ENCODE measurements at places on chromosomes 3 and 15. TPM values are rescaled to one million over a fixed set of nuclear protein-coding genes. Genes with fewer than 3 reads are reported as not detected.

TNNC1 gene
- total RNA-seq: 7.7 TPM

SYNPR gene
- 0.64 TPM for total RNA-seq

PTX3 gene
- 0.11 TPM for total RNA-seq

ROBO2 gene
- 2.0 TPM for total RNA-seq

BFSP2 gene
- total RNA-seq: not detected

PROK2 gene
- total RNA-seq: 1.4 TPM

FGF7 gene
- not detected for total RNA-seq

KIF15 gene
- total RNA-seq: 25.8 TPM

KCNMB3 gene
- total RNA-seq: 1.9 TPM

KBTBD13 gene
- total RNA-seq: not detected

KLHL40 gene
- not detected for total RNA-seq

ARL14 gene
- not detected for total RNA-seq

XXYLT1 gene
- total RNA-seq: 23.0 TPM

GRCh38 chr3:62571916-62572315, 198.6 kb upstream of the FEZF2 start:
- DNase-seq: no peak

DNA sequence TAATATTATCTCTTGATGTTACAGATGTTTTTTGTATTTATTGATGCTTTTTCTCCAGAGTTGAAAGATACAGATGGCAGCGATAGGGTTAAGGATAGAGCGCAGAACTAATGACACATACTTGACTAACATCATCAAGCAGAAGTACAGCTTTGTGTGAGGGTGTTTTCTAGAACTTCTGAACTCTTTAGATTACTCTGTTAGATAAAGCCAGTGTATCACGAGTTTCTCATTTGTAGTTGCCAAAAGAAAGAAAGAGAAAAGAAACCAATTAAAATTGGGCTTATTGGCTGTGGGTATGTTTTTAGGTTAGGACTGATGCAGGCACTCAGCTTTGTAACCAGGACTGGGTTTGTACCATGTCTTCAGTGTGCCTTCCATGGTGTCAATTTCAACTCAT, 6.6 kb upstream of the GPR171 start:
- no peak for DNase-seq

DNA sequence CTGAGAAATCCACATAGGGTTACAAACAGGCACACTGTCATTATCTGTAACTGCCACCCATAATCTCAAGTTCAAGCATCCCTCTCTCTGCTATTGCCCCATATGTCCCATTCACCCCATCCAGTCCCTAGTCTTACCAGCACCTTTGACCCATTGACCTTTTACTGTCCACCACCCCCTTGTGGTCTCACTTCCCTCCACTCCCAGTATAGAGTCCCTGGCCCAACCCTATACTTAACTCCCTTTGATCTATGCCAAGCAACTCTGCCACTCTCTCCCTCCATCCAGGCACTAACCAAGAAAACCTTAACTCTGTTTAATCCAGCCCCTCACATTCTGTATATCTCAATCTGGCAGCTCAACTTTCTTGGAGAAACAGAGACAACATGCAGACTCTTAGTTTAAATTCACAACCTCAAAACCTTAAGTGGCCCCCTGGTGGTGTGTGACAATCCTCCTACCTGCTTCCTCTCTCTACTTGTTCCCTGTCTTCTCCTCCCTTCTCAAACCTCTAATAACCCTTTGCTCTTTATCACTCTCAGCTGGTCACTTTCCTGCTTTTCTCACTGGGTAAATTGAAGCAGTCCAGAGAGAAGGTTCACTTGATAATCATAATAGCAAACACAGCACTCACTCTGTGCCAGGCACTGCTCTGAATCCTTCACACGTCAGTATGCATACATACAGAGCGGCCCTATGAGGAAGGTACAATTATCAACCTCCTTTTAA, 162.7 kb downstream of the STT3B start:
- DNase-seq: peak; percentile 50

DNA sequence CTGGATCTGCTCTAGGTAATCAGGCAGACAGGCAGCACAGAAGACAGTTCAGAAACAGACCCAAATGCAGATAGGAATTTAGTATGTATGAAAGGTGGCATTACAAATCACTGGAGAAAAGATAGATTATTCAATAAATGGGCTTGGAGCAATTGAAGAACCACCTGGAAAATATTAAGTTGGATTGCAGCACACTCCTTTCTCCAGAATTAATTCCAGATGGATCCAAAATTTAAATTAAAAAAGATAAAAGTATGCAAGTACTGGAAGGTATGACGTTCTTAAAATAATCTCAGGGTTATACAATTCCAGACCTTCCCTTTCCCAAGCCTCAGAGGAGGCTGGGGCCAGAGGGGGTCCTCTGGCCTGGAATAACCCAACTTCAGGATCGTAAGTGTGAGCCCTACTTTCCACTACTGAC, 32.5 kb downstream of the HRH1 start:
- no peak for DNase-seq

DNA sequence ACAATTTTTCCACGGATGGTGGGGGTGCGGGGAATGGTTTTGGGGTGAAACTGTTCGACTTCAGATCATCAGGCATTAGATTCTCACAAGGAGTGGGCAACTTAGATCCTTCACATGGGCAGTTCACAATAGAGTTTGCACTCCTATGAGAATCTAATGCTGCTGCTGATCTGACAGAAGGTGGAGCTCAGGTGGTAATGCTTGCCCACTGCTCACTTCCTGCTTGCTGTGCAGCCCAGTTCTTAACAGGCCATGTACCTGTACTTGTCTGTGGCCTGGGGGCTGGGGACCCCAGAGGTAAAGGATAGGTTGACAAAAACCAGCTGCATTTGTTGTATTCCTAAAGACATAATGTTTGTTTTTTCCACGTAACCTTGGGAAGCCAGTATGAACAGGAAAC, 16.0 kb downstream of the DZIP3 start:
- no peak for DNase-seq

GRCh38 chr3:30308131-30308530, 298.3 kb upstream of the TGFBR2 start:
- no peak for DNase-seq

- no peak for DNase-seq
Observed at GRCh38 chr3:129230311-129231019, 18.9 kb upstream of the COPG1 start.

- peak; percentile 51 for DNase-seq
Observed at GRCh38 chr3:123883701-123884202, 380 bp downstream of the MYLK start.

- DNase-seq: no peak
Observed at GRCh38 chr3:131151-131888, 65.2 kb upstream of the CHL1 start.

DNA sequence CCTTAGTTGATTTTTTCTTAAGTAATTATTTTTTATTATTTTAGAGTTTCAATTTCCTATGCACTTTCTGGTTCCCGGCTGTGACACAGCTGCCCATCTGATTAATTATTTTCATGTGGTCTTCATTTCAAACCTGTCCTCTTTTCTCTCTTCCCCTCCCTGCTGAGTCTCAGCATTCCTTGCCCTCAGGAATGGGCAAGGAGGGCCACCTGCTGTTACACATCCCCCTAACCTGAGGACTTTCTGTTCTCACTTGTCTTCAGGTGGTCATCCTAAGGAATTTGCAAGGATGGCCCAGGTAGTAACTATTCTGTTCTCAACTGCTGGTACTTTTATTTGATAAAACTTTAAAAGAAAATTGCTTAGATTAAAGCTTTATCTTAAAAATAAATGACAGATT, 545.0 kb downstream of the OTOL1 start:
- peak; percentile 55 for DNase-seq

GRCh38 chr15:58148633-58149445, 10.7 kb downstream of the AQP9 start:
- no peak for DNase-seq

GRCh38 chr3:170864525-170865208, 5.3 kb downstream of the RPL22L1 start:
- DNase-seq: no peak

GRCh38 chr3:112858410-112859069, 11.9 kb upstream of the CD200R1L start:
- DNase-seq: no peak

DNA sequence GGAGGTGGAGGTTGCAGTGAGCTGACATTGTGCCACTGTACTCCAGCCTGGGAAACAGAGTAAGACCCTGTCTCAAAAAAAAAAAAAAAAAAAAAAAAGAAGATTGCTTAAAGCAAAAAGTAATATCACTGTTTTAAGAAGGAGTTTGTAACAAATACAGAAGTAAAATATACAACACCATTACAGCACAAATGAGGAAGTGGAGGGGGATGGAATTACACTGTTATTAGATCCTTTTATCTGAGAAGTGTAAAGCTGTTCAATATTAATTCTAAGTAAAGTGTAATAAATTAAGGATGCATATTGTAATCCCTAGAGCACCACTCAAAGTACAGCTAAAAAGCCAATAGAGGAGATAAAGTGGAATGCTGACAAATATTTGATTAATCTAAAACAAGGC, 47.0 kb upstream of the SNRPA1 start:
- DNase-seq: no peak

DNA sequence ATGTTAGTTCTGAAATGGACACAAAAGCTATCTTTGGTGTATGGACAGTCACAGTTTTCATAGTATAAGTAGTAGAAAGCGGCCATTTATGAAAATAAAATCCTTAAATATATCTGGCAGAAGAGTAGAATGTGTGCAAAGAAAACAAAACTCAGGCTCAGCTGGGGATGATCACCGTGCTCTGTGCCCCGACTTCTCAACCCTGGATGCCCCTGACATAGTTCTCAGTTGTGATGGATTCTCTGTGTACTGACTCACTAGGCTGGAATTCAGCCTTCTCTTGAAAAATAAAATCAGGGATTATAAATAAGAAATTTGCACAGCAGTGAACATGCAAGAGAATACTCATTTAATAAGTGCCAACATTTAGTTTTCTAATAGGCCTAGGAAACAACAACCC, 925.1 kb upstream of the NR2F2 start:
- DNase-seq: no peak

- no peak for DNase-seq
Observed at GRCh38 chr3:150662410-150663200, 41.1 kb downstream of the ERICH6 start.

DNA sequence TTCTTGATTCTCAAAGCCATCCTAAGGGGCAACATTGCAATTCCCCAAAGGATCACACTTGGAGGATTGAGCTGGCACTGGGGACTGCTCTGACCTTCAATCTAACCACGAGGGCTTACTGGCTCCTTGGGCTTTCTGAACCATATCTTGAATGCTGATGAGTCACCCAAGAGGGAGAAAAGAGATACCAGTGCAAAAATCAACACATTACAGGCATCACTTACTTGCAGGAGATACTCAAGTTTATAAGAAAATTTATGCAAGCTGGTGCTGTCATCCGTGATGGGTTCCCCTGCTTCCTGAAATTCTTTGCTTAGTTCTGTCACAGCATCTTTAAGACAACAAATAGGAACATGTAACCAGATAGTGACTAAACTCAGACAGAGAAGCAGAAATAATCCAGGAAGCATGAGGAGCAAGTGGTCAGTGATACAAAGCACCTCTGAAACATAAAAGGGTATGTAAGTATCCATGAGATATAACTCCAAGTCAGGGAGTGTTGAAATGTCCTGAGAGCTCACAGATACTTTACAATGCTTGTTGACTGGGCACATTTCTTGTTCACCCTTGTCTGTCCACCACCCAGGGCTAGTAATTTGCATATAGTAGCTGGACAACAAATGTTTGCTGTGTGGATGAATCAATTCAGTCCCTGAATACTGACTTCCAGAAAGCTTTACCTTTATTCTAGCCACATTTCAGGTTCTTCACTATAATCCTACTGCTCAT, 14.1 kb downstream of the FYCO1 start:
- no peak for DNase-seq

DNA sequence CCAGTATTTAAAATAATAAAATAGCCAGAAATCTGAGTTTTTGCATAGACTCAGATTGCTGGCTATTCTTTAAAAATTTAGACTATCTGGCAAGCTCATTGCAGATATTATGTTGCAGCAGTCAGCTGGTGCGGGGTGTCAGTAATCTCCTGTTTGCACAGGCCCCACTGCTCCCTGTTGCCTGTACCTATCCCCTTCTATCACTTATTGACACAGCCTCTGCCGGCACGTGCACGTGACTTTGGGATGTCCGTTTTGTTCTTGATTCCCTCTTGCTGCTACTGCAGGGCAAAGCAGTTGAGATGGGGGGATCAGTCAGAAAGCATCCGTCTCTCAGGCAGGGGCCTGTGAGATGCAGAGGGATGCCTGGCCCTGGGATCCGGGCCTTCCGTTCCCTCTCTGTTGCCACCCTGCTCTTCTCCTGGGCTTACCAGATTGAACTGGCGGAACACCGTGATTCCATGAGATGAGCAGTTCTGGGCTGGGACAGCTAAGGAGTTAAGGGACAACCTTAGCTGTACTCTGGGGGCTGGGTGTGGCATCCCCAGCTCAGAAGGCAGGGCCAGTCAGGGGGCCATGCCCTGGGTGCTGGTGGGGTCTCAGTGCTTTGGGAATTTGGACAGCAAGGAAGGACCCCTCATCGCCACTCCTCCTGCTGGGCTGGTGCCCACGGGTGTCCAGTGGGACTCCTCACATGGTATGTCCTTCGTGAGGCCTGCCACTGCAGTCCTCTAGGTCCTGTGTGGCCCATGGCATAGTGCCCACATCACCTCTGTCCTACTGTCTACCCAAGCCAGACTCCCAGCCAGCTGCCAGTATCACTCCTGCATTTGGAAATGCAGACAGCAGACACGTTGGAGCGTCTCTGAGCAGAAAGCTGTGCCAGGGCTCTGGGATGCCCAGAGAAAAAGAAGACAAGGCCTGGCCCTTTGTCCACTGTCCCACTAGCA, 11.8 kb downstream of the MRAS start:
- DNase-seq: no peak

DNA sequence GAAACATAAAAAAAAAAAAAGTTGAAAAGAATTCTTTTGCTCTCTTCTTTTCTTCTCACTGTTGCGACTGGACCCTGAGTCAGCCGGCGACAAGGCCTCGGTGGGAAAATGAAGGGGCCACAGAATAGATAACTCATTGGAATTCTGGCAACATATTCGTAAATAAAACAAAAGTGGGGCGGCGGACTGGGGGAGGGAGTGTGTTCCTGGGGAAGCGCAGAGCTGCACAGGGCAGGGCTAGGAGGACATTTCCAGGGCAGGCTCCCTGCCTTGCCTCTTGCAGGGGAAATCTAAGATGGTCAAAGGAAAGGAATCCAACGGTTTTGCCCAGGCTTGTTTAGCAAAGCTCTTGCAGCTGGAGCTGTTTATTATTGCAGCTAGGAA, 1042.8 kb upstream of the NR2F2 start:
- DNase-seq: no peak

- DNase-seq: no peak
Observed at GRCh38 chr3:139301654-139302053, 42.2 kb upstream of the MRPS22 start.
